H4 (cell line): ENCODE measurements at places on chromosomes 6 and 20.

GRCh38 chr20:54438166-54438565 lies 37.2 kb upstream of the DOK5 start:
- no peak for DNase-seq

DNA sequence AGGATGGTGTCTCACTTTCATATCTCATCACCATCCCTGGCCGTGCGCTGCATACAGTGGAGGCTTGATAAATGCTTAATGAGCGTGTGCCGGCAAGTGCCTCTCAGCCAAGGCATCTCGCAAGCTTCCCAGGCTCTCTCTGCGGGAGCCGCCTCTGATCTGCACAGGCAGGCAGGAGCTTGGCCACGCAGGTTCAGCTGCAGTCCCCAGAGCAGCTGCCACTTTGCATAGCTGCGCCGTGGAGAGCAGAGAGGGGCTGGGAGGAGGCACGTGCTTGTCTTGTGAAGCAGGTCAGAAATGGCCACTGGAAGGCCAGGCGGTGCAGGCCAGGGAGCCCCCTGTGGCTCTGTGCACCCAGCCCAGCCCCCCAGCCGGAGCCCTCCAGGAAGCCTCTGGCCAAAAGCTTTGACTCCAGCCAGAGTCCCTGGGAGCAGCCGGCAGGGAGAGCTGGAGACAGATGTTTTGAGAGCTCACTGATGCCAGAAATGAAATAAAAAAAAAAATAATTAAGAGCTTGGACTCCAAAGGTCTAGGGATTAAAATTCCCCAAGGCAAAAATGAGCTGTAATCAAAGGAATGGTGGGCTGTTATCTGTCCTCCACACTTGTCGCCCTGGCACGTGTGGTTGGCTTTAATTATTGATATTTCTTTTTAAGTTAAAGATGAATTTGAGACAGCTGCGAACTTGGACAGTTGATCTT lies 377.0 kb downstream of the CDH4 start:
- DNase-seq, result no peak

GRCh38 chr20:58889798-58890517 lies 37.4 kb downstream of the GNAS start:
- DNase-seq, result no peak

DNA sequence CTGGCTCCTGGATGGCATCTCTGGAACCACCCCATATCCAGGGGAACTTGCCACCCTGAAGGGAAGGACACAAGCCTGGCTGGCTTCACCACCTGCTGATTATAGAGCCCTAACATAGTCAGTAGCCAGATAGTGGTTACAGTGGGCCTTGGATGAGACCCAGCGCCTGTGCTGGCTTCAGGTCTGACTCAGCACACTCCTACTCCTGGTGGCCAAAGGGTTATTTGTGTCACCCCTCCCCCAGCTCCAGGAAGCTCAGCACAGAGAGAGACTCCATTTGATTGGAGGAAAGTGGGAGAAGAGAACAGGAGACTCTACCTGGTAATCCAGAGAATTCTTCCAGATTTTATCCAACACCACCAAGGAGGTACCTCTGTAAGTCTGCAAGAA lies 12.8 kb downstream of the SNX14 start:
- DNase-seq, result peak; percentile 39

DNA sequence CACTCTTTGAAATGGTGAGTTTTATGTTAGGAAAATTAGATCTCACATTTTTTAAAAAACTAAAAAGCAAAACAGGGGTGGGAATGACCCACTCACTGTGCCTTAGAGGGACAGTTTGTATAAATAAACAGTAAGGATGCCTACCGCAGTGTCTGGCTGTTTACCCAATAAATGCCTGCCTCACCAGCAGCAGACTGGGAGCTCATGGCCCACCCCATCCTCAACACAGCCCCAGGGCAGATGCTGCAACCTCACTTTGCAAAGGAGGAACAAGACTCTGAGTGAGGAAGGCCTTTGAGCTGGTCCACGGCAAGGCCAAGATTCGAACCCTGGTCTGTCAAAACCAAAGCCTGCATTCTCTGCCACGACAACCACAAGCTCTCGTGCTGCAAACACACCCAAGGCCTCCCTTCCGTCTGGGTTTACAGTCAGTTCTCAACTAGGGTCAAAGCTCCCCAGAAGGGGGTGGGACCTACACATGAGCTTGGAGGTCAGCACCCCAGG lies 77.8 kb downstream of the BMP7 start:
- DNase-seq, result peak; percentile 50

DNA sequence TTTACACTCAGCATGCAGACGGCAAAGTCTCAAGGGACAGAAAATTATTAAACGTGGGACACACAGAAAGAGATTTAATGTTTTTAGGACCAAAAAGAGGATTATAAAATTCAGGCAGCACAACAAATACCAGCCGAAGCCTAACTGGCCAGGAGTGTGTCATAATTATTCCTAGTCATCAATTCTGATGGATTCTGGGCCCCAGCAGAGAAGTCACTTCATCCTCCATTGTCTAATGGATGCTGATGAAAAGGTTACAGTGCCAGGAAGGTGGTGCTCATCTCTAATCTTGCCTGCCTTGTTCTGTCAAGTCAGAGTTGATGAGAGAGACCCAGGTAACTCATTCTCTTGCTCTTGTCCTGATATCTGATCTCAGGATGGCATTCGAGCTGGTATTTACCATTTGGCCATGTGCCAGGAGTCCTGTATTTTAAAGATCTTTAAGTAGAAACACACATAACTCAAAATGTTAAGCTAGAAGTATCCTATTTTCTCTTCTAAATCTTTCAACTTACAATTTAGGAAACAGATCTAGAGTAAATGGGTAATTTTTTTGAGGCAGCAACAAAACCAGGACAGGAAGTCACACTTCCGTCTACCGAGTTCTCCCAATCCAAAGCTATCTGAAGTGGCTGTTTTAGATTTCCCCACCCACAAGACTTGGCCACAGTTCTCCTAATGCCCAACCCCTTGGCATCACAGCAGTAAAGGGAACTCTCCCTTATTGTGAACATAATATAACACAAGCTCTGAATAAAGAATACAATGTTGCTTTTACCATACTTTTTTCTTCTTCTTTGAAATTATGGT lies 50.0 kb downstream of the ADAT2 start:
- DNase-seq, result no peak

GRCh38 chr6:142737368-142738034 lies 207.5 kb downstream of the HIVEP2 start:
- no peak for DNase-seq

DNA sequence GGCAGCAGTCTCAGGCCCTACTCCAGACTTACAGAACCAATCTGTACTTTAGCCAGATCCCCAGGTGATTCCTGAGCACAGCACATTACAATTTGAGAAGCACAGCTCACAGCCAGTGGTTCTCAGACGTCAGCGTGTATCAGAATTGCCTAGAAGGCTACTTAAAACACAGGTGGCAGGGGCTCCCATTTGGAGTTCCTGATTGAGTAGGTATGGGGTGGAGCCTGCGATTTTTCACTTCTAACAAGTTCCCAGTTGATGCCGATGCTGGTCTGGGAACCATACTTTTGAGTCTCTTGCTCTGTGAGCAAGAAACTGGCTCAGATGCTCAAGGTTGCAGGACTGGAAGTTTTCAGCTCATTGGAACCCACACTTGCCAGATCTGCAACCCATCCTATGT lies 89.5 kb downstream of the ZFP64 start:
- no peak for DNase-seq

DNA sequence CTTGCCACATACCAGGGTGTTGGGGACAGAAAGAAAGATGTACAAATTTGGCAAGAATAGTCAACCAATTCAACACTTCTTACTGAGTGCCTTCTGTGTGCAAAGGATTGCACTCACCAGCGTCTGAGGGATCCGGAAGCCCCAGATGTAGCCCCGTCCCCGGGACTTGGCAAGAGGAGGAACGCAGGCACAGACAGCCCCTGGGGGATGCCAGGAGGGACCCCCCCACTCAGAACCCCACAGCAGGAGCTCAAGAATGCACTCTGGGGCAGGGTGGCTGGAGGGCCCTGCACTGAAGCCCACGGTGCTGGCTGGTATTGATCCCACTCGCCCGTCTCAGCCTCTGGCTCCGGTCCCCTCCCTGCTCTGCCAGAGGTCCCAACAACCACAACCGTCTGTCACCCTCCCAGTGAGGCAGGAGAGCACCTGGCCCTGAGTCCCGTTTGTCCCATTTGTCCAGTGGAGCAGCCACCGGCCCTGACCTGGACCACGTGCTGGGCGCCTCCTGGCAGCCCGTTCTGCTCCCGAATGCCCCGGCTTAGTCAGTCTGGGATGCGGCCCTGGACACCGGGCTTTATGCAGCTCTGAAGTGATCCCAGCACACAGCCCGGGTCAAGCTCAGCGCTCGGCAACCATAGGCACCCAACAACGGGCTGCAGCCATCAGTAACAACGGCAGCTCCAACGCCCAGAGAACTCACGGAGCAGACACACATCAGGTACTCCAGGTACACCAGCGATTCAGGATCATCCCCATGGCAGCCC lies 128.7 kb downstream of the DLL1 start:
- no peak for DNase-seq

GRCh38 chr6:148974351-148974750 lies 227.5 kb downstream of the UST start:
- no peak for DNase-seq

DNA sequence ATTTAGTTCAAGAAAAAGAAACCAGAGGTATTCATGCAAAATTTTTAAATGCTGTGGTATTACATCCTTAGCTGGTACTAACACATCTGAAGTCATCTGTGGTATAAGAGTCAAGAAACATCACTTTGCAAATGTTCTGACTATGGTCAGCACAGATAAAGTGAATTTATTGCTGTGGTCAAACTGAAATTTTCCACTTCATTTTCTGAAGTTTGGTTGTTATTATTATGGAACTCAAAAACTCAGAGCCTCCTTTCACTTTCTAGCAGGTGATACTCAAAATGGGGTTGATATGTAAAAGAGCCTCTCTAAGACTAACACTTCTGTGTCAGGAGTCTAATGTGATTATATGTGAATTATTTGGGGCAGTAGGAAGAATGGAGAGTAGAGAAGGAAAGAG lies 257.8 kb downstream of the RNGTT start:
- DNase-seq, result no peak

DNA sequence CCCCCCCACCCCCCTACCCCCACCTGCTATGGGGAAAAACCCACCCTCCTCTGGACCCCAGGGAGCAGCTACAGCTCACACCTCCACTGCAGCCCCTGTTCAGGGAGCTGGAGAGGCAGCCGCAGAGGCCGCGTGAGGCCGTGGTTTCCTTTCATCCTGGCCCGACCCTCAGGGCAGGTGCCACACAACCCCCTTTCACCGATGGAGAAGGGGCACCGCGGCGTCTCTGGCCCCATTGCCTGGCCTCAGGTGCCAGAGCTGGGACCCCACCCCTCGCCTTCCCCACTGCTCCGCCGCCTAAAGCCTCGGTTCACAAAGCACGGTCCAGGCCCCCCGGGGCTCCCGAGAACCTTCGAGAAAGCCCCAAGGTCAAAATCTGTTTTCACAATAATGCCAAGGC lies 11.8 kb upstream of the KCNQ2 start:
- DNase-seq, result no peak

- DNase-seq, result no peak
Measured at GRCh38 chr6:101716810-101717209, 323.3 kb downstream of the GRIK2 start.

GRCh38 chr20:31537116-31537871 lies 23.1 kb downstream of the HM13 start:
- no peak for DNase-seq

GRCh38 chr20:44495257-44495656 lies 19.6 kb downstream of the TTPAL start:
- peak; percentile 28 for DNase-seq

GRCh38 chr6:113018351-113019151 lies 671.4 kb downstream of the RFPL4B start:
- DNase-seq, result peak; percentile 60

GRCh38 chr6:111614833-111615582 lies 9.3 kb upstream of the TRAF3IP2 start:
- DNase-seq, result no peak

- no peak for DNase-seq
Measured at GRCh38 chr20:60036746-60037499, 78.7 kb downstream of the CDH26 start.

DNA sequence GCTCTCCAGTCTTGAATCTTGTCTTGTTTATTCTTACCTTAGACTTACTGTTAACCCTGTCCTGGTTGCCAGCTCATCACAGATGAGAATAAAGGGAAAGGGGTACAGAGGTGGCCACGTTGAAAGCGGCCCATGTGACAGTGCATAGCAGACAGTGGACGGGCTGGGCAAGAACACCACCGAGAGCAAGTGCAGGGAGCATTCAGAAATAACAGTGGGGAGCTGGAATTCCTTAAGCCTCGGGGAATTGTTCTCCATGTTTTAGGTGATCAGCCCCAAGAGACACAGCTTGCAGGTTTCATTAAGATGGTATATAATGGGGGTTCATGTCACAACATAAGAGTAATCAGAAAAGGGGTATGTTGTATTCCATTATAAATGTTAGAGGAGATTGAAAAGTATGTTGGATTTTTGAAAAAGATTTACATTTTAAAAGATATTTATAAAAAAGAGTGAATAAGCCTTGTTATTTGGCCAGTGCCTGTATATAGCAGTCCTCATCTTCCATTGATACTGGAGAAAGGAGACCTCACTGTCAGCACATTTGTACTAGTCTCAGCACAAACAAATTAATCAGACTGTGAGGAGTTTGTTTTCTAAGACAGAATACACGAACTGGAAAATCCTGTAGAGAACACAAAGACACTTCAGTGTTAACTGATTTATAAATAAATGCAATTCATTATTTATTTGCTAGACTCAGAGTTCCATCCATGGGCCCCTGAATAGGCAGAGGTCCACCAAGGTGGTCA lies 35.4 kb downstream of the VAPB start:
- no peak for DNase-seq

- DNase-seq, result no peak
Measured at GRCh38 chr6:108746366-108746765, 101.9 kb upstream of the ARMC2 start.

GRCh38 chr6:89111933-89112332 lies 5.9 kb downstream of the SRSF12 start:
- DNase-seq, result no peak

GRCh38 chr6:41970436-41970846 lies 28.8 kb upstream of the CCND3 start:
- peak; percentile 62 for DNase-seq

- DNase-seq, result no peak
Measured at GRCh38 chr20:56848561-56848960, 219.5 kb downstream of the TFAP2C start.

DNA sequence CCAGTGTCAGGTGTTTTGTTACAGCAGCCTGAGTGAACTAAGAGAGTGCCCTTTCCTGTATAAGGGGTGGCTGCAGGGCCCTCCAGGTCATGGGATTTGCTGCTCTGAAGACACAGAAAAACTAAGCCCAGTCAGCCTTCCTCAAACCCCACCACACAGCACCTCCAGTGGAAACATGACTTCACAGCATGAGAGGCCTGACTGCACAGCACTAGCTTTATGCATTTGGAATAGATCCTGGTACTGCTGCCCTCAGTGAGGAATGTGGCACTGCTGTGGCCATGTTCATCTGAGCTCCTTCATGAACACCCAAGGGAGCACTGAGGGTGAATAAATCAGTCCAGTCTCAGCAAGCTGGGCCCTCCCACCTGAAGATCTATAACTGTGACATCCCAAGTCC lies 296.1 kb upstream of the FOXQ1 start:
- DNase-seq, result peak; percentile 56
